NCI-H2081 treated with DMSO at 0.1 percent for 48 hours (cell line): ENCODE measurements at places on chromosomes 5 and 9.

DNA sequence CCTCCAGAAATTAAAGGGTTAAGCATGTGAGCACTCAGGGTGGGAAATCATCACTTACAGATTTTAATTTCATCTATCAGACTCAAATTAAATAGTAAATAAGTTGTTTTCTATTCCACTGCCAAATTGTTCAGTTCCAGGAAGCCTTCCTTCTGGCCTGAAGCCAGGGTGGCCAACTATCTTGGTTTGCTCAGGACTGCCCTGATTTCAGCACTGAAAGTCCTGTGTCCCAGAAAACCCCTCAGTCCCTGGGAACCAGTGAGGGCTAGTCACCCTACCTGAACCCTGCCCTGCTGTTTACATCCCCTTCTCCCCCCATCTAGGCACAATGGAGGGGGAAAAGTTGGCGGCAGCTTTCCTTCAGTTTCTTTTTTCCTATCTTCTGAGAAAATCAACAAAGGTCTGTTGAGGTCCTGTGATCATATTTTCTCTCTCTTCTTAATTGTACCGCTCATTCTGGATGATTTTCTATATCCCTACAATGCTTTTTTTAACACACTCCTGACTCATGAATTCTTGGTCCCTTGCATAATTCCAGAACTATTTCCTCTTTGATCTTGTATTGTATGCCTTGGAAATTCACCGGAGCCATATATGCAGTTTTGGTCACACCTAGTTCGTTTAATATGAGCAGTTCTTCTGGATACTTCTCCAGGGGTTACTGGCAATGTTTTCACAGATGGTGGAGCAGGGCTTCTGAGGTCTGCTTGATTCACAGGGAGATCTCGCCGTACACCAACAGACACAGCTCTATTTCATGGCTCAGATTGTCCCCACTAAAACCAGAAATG is 103.8 kb downstream of the MAP1B start:
- DNase-seq, result no peak

DNA sequence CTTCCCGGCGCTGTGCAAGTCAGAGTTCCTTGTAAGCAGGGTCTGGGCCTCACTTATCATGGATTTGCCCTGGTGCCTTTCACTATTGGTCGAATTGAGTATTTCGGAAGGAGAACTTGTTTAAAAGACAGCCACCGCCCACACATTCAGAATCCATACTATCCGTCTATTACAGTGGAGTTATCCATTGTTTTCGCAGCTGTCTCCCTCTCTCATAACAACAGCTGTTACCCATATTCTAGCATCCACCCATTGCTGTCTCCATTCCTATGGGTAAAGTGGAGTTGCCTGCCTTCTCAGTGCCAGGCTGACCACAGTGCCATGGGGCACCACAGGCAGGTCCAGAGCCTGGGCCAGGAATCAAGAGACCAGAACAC is 20.2 kb downstream of the FAXDC2 start:
- no peak for DNase-seq

GRCh38 chr5:96227957-96228356 is 205.1 kb downstream of the PCSK1 start:
- DNase-seq, result no peak

DNA sequence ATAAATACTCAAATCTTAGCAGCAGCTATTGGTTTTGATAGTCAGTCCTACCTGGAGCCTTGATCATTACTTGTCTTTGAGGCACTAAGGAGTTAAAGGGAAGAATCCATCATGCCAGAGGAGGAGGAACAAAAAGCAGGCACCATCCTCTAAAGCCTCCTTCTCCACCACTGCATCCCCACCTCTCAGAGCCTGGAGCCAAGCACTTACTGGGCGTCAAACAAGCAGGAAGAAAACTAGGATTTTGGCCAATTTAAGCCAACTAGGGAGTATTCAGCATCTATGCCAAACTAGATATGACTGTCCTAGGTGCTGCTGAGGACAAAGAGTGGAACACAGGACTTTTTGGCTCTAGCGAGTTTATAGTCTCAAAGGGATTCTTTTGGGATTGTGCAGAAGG is 152.5 kb downstream of the PPP2R2B start:
- DNase-seq, result no peak

DNA sequence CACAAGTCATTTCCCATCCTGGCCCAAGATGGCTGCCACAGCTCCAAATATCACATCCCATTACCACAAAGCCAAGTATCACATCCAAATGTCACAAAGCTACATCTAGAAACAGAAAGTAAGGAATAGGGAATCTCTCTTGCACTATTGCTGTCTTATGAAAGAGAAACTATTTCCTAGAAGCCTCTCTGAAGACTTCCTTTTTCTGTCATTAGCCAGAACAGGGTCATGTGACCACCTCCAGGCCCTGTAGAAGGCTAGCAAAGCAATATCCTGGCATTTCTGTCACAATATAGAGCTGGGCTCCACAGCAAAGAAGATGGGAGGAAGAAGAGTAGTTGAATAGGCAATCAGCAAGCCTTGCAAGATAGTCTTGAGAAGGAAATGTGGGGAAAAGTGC is 99.2 kb downstream of the SH3TC2 start:
- no peak for DNase-seq

GRCh38 chr9:134730011-134730760 is 88.6 kb downstream of the COL5A1 start:
- no peak for DNase-seq

DNA sequence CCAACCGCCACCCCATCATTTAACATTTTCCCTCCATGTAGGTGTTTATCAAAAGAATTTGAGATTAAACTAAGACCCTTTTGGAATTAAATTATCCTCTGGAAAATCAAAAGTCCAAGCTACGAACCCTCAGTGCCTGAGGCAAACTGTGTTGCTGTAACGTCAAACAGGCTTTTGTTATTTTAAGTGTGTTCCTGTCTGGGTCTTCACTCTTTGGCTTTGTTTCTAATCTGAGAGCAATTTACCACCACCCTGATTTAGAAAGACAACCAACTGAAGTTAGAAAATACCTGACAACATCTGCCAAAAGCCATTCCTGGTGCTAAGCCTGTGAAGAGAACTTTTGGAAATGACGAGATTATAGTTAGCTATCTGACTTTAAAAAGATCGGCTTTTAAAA is 199.9 kb downstream of the DIRAS2 start:
- DNase-seq, result no peak

GRCh38 chr5:10376544-10376943 is 23.0 kb downstream of the MARCHF6 start:
- no peak for DNase-seq

DNA sequence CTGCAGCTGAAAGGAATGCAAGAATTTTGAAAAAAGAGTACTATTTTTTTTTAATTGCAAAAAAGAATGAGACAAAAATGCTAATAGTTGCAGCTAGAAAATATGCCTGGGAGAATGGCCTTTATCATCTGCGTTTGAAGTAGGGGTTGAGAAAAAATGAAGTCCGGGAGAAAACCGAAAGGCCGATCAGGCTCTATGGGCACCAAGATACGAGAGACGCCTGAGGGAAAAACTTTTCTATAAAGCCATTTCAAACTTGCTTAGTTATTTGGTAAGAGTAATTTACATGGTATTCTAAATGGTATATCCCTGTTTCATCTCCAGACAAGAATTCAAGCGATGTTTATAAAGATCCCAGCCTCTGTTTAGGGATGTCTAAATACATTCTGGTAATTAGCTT is 99.3 kb upstream of the EFNA5 start:
- no peak for DNase-seq

GRCh38 chr5:71839096-71839884 is 120.2 kb downstream of the CARTPT start:
- no peak for DNase-seq
